CD4-positive, CD25-positive, alpha-beta regulatory T cell (primary cell): ENCODE measurements at places on chromosomes 1 and 21.

DNA sequence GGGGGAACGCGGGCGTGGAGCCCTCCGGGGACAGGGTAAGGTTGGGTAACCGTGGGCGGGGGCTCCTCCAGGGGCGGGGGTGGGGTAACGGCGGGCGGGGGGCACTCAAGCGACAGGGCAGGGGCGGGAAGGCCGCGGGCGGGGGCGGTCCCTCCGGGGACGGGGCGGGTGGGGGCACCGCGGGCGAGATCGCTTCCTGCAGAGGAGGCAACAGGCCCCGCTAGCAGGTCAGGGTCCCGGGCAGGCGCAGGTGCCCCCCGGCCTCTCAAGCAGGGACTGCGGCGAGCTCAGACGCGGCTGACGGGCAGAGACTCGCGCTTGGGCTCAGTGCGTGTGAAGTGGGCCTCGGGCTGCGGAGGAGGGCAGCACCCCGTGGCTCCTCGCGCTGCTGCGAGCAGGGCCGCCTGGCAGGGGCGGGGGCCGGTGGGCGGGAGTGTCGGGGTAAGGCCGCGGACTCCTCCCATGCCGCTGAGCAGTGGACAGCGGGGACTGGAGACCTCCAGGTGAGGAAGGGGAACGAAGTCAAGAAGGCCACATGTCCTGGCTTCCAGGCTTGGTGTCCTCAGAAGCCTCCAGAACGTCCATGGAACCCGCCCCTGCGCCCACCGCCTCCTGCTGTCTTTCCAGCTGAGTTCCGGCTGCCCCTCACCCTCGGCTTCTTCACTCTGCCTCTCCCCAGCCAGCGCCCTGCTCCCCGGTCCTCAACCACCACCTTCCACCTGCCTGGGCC lies 627 bp upstream of the GNB1 start:
- DNase-seq: no peak

DNA sequence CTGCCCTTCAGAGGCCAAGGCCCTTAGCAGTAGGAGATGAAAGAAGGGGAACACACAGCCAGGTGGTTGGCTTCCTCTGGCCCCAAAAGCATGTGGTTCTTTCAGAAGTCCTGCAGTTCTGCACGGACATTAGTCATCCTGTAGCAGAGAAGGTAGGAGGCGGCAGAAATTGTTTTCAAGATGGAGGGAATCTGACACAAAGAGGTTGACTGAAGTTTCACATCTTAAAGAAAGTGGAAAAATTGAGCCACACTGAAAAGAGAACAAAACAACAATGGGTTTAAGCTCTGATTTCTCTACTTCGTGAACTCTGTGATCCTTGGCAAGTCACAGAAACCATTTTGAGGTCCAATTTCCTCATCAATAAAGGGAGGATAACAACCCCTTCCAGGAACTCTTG lies 125.3 kb upstream of the DNAH14 start:
- DNase-seq: no peak

GRCh38 chr21:27569831-27570230 lies 602.9 kb upstream of the ADAMTS5 start:
- no peak for DNase-seq

DNA sequence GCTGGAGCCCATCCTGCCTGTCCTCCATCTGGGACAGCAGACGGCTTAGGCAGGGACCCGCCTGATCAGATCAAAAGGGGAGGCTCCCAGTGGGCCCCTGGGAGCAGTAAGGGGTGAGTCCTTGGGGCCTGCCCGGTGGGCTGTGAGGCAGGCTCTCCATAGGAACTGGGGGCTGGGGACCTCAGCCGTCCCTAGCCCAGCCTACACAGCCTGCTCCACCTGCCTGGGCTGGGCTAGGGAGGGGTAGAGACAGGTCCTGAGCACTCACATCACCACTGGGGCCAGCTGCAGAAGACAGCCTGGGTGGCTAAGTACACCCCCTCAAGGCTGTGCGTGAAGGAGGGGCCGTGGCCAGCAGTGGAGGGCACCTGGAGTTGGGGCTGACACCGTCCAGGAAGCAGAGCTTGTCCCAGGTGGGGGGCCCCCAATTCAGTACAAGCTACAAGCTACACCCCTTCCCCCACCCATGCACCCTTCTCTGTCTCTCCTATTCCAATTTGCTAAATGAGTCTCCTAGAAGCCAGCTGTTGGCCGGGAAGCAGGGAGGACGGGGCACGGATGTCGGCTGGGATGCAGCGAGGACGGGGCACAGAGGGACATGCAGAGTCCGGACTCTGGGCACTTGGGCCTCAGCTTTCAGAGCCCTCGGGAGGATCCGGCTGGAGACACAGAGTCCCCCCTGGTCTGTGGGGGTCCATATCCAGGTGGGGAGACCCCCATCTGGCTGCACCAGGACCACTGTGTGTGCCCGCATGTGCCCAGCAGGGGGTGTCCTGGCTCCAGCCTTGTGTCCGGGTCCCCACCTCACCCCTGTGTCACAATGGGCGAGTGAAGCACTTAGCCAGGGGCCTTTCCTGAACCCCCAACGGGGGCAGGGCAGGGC lies 1.7 kb downstream of the ISG15 start:
- no peak for DNase-seq

DNA sequence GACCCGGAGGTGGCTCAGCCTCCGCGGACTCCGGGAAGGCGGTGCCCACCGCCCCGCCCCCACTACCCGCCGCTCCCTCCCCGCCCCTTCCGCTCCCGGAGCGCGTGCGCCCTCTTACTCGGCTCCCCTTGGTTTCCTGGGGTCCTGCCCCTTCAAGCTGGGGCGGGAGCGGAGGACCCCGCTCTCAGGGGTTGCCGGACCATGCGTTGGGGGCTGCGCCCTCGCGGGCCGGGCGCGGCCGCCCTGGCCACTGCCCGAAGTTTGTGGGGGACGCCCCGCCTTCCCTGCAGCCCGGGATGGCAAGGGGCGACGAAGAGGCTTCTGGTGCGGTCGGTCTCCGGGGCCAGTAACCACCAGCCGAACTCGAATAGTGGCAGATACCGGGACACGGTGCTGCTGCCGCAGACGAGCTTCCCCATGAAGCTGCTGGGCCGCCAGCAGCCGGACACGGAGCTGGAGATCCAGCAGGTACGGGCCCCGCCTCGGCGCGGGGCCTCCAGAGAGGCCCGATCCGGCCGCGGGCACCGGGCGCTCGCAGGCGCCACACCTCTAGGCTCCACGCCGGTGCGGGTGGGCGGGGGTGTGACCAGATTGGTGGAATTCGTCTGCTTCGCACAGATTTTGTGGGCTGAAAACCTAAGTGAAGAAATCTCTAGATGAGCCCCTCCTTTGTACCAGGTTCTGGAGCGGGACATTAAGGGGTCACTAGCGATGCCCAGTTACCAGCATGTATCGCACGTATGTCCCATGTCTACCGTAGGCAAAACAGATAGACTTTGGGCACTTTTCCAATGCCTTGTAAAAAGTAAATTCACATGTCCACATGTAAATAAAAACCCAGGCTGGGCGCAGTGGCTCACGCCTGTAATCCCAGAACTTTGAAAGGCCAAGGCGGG lies at the start of gene IARS2:
TSS of gene IARS2 (plus strand) at position 117 of the 896 bp plus-strand sequence. CDS start at position 202, 85 bp downstream.
- DNase-seq: peak; percentile 89

- no peak for DNase-seq
Observed at GRCh38 chr1:69121723-69122122, 446.0 kb upstream of the LRRC7 start.

GRCh38 chr21:38013741-38014140 lies 97.5 kb upstream of the KCNJ6 start:
- DNase-seq: no peak

DNA sequence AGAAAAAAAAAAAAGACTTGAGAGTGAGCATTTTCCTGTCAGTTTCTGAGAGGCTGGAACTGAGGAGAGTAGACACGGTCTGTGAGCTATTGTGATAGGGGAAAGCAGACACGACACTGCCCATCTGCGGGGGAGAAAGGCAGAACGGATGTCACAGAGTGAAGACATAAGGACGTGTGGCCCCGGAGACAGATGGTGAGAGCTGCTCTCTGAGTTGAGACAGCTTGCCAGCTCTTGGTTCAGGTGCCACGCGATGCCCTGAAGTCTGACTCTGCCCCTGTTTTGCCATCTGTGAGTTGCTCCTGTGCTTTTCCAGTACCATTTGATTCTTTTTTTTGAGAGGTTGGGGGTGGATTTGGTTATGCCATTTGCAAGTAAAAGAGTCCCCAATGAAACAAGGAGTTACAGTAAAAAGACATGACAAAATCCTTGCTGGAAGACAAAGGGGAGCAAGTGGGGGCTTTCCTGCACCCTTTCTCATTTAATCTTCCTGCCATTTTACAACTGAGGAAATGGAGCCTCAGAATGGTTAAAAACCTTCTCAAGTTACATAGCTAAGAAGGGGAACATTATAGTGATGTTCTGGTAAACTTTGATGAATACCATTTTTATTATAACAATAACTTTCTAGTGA lies 128.9 kb upstream of the DNAH14 start:
- no peak for DNase-seq

- no peak for DNase-seq
Observed at GRCh38 chr1:155011437-155012025, 8.9 kb downstream of the ZBTB7B start.

- DNase-seq: no peak
Observed at GRCh38 chr1:214662223-214662785, 59.3 kb downstream of the CENPF start.
